T-helper 2 cell (primary cell): ENCODE measurements at places on chromosomes 16 and 17.

GRCh38 chr17:31488982-31489294, 97.5 kb downstream of the RAB11FIP4 start:
- DNase-seq: no peak

GRCh38 chr16:78619811-78620210, 520.4 kb downstream of the WWOX start:
- no peak for DNase-seq

- DNase-seq: no peak
These were observed 26.7 kb upstream of the ITGB4 start for GRCh38 chr17:75694536-75694935.

GRCh38 chr17:8176998-8177731, 985 bp upstream of the TMEM107 start:
- no peak for DNase-seq

GRCh38 chr16:85357924-85358505, 245.7 kb upstream of the CIBAR2 start:
- DNase-seq: no peak

- no peak for DNase-seq
These were observed 7.5 kb downstream of the NPTX1 start for GRCh38 chr17:80468781-80469493.

DNA sequence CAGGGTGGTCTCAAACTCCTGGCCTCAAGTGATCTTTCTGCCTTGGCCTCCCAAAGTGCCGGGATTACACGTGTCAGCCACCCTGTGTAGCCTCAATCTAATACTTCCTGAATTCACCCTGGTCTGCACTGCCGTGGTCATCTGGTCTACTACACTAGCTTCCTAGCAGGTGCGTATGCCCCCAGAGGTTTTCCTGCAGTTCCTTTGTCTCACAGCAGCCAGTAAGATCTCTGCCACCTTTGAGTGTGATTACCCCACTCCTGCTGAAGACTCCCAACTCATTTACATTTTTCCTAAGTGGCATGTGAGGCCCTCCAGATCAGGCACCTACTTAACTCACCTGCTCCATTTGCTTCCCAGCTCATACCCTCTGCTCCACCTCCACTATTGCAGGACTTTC, 5.1 kb upstream of the DDX19A start:
- no peak for DNase-seq

DNA sequence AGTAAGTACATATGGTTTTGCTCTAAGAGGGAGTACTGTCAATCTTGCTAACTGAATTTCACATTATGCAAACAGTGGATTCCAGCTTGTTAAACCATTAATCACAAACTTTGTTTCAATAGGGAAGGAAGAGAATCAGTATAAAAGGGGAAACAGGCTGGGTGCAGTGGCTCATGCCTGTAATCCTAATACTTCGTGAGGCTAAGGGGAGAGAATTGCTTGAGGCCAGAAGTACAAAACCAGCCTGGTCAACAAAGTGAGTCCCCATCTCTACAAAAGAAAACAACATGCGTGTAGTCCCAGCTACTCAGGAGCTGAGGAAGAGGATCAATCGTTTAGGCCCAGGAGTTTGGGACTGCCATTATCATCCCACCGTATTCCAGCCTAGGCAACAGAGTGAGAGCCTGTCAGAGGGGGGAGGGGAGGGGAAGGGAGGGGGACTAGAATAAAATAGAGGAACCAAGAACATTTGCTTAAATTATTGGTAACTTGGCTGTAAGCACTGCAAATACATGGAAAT, 65.7 kb downstream of the FBXL20 start:
- no peak for DNase-seq

DNA sequence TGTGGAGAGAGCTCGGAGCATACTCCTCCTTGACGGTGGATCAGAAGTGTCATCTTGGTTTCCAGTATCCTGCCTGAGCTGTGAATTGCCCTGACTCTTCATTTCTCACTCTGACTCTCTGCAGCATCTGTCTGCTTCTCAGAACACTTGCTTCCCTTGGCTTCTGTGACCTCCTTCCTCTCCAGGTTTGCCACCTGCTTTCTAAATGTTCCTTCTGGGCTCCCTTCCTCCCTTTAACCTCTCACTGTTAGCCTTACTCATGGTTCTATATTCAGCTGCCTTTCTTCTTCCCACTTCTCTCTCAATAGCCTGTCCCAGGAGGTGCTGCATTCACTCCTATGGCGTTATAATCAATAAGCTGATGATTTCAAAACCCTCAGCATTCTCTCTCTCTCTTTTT, 11.2 kb upstream of the PRKAR1A start:
- DNase-seq: no peak

DNA sequence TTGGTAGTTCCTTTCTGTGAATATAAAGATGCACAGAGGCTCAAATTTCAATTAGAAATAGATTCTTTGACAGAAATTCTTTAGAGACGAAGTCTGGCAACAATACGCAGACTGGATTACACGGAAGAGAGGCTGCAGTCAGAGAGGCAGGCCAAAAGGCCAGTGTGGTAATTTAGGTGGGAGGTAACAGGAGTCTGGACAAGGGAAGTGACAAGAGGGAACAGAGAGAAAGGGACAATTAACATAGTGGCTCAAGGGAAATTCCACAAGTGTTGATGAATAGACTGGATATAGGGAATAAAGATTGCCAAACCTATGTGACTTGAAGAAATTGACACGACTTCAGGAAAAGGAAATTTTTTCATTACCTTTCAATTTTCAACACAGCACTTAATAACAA, 54.6 kb downstream of the STX8 start:
- no peak for DNase-seq

DNA sequence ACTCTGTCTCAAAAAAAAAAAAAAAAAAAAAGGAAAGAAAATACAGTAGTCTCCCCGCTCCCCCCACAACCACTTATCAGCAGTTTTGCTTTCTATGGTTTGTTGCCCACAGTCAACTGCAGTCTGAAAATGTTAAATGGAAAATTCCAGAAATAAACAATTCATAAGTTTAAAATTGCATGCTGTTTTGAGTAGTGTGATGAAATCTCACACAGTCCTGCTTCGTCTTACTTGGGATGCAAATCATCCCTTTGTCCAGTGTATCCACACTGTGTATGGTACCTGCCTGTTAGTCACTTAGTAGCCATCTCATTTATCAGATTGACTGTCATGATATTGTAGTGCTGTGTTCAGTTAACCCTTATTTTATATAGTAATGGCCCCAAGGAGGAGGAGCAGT, 41.5 kb downstream of the NF1 start:
- no peak for DNase-seq

GRCh38 chr16:75181630-75182029, 25.3 kb downstream of the CTRB2 start:
- no peak for DNase-seq

DNA sequence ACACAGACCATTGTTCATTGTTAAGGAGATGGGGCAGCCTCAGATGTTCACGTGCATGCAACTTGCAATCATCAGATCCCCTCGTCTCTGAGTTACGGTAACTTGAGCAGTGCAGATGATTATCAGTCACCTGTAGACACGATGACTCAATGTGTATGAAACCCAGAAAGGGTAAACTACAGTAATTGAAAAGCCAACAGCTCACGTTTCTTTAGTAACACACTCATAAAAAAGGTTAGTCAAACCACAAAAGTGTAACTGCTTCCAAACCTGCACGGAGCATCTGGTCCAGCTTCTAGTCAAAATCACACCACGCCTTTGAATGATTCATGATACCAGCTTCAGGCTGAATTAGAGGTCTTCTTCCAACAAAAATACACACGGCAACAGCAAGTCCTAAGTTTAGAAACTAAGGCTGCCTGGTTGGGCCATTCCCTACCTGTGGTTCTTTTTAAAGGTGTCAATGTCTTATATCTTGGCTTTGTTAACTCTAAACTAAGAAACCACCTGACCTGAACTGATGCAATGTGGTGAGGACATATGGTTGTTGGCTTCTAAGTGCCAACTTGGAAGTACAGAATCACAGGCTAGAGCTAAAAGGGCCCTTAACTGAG, 32.3 kb downstream of the GRB7 start:
- DNase-seq: peak; percentile 98

DNA sequence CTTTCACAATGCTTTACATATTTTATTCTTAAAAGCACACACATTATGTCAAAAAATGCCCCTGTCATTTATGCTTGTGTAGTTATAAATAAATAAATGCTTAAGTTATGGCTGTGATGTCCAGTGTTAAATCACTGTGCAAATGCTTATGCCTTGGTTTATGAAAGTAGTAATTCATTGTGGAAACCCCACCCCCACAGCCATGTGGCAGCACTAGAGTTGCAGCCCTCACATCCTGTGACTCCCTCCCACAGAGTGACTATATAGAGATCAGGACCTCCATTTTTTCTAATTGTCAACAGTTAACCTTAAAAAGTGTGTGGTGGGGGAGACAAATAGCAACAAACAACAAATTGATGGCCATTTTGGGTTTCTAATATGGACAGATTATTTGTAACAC, 2.4 kb downstream of the SKAP1 start:
- DNase-seq: peak; percentile 51

DNA sequence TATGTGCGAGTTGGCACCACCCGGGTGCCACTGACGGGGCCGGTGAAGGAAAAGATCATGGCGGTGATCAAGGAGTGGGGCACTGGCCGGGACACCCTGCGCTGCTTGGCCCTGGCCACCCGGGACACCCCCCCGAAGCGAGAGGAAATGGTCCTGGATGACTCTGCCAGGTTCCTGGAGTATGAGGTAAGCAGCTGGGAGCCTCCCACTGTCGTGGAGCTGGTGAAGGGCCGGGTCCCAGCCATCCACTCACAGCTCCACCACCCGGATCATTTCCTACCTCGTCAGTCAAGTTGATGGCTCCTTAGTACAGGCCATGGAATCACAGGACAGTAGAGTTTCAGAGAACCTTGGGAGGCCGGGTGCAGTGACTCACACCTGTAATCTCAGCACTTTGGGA, 20.0 kb downstream of the ATP2A1 start:
- no peak for DNase-seq

DNA sequence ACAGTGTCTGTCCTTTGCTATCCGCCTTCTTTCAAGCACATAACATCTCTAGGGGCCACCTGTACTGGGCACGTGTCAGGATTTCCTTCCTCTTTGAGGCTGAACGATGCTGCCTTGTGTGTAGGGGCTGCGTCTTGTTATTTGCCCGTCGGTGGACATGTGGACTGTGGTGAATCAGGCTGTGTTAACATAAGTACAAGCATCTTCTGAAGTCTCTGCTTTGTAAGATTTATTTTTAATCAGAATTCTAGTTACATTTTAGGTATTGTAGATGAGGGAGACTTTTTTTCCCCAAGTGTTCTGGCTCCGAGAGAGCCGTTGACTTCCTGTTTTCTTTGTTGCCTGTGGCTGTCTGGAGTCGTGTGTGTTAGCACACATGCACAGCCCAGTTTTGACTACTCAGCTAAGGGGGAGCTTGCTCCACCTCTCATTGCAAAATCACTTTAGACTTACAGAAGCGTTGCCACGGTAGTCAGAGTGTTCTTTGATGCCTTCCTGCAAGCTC, 26.1 kb downstream of the SPG7 start:
- DNase-seq: no peak

DNA sequence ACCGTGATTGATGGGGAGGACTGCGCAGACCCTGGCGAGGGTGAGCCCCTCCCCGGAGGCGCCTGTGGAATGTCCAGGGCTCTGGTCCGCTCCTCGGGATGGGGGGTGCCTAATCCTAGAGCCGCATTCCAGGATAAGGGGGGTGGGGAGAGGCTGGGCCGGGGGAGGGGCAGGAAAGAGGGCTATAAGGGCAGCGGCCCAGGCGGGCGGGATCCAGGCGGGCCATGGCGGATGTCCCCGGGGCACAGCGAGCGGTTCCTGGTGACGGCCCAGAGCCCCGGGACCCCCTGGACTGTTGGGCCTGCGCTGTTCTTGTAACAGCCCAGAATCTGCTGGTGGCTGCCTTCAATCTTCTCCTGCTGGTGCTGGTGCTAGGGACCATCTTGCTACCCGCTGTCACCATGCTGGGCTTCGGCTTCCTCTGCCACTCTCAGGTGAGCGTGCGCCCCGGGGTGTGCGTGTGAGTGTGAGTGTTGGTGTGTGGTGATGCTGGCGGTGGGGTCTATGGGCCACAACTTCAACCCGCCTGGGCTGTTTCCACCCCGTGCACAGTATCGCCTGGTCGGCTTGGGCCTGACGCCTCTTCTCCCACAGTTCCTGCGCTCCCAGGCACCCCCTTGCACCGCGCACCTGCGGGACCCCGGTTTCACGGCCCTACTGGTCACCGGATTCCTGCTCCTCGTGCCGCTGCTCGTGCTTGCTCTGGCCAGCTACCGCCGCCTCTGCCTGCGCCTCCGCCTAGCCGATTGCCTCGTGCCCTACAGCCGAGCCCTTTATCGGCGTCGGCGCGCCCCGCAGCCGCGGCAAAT, at the start of gene TMEM88:
TMEM88 (plus strand) TSS at position 216 of the 809 bp plus-strand sequence; CDS start at position 225, 9 bp downstream.
- DNase-seq: no peak

DNA sequence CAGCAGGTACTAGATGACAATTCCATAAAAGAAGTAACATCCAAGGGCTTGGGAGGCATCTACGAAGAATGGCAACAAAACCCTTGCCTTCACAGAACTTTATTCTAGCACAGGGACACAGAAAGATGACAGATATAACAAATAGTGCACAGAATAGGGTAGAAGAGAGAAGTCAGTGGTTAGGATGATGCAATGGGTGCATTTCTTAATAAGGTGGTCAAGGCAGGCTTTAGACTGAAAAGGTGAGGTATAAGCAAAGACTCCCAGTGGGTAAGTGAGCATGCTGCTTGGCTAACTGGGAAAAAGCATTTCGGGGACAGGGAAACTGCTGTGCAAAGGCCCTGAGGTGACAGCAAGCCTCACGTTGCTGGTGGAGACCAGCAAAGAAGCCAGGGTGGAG, 175.9 kb downstream of the XYLT1 start:
- DNase-seq: no peak

DNA sequence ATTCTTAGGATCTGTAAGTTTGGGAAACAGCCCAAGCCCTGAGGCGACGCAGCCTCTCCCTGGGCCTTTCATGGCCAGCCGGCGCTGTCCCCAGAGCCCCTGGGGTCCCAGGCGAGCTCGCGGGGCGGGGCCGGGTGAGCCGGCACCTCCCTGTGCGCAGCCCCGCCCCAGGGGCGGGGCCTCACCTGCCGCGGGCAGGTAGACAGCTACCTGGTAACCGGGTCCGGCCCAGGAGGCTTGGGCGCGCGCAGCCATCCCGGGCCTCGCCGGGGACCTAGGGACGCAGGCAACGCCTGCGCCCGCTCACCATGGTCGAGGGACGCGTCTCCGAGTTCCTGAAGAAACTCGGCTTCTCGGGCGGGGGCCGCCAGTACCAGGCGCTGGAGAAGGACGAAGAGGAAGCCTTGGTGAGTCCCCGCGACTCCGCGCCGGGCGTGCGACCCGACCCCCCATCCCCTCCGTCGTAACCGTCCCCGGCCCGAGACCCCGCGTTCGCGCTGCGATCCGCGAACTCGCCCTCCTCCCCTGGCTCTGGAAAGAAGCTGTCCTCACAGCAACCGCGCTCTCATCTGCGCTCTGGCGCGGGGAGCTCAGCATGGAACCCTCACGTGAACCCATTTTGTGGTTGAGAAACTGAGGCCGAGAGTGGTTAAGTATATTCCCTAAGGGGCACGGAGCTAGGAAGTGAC, at the start of gene ATP2C2:
ATP2C2 (plus strand) TSS at position 231 of the 689 bp plus-strand sequence; CDS start at position 309, 78 bp downstream.
- no peak for DNase-seq
